ENCODE measurements at places on chromosomes 3 and 15.

- no peak for DNase-seq
Measured at GRCh38 chr3:37660782-37661181, 200.9 kb upstream of the CTDSPL start.

DNA sequence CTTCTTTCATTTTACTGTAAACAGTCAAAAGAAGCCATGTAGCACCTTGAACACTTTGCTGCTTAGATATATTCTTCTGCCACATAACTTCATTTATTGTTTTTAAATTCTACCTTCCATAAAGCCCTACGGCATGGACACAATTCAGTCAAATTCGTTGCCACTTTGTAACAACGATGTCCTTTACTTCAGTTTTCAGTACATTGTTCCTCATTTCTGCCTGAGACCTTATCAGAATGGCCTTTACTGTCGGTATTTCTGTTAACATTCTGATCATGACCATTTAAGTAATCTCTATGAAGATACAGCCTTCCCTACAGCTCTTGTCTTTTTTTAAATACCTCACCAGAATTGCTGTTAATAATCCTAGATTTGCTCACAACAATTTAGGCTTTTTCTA, 466.9 kb downstream of the NAALADL2 start:
- no peak for DNase-seq

DNA sequence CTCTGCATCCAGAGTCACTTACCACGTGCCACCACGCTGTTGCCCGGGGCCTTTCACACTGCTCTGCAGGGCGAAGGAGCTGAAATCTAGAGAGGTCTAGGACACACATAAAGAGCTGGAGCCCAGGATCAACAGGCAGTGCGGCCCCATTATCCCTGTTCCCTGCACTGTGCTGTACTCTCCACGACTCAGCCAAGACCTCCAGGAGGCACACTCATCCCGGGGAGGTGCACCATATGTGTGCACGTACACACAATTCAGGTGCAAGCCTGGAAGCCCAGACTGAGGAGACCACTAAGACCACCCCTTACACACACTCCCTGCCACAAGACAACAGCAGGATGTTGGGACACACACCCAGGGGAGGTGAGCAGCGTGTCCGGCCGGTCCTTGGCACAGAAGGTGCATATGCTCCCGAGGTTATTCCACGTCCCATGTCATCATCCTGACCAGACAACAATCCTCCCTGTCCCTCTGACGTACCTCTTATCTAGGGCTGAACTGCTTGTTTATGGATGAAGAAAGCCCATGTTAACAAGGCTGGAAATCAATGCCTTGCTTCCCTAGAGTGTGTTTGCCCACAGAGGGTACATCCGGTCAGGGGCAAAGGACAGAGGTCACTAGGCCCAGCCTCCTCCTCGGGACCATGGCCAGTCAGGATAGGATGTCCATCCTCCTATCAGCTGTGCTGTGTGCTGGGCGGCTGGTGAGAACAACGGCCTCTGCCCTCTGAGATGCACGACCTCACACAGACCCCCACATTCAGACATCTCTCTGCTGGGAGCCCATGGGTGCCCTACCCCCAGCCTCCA, 16.1 kb downstream of the KLF15 start:
- no peak for DNase-seq

DNA sequence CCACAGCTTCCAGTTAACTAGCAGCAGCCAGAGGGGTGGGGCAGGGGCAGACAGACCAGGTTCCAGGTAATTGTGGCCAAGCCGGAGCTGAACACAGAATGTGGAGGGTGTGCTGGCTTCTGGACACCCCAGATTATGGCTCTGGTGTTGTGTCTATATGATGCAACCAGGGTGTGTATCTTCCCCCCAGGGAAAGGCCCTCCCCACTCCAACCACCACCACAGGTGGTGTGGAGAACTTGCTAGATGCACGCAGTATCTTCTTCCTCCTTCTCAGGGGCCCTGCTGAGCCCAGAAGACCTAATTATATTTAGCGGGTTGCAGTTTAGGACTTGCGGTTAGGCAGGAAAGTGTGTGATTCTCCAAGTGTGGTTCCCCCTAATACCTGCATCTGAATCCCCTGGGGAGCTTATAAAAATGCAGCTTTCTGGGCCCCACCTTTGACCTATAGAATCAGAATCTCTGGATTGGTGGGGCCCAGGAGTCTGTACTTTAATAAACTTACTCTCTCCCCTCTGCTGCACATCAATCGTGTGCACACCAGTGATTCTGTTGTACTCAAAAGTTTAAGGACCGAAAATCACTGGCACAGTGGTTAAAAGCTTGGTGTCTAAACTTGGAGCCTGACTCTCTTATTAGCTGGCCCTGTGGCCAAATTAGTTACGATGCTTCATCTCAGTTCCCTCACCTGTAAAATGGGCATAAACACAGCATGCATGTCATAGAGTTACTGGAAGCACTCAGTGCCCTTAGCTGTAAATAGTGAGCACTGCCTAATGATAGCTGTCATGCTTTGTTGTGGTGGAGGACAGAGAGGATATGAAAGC, 379.1 kb upstream of the PROK2 start:
- DNase-seq = no peak

- no peak for DNase-seq
Measured at GRCh38 chr3:88807491-88808105, 299.8 kb upstream of the EPHA3 start.

Data from activated CD8-positive, alpha-beta memory T cell treated with anti-CD3 and anti-CD28 coated beads for 48 hours (primary cell).